ENCODE measurements at places on chromosomes 5 and 9.

GRCh38 chr5:137751869-137752491 lies 2.2 kb downstream of the HNRNPA0 start:
- no peak for DNase-seq

- no peak for DNase-seq
Measured at GRCh38 chr9:109652112-109652511, 127.9 kb upstream of the PALM2AKAP2 start.

DNA sequence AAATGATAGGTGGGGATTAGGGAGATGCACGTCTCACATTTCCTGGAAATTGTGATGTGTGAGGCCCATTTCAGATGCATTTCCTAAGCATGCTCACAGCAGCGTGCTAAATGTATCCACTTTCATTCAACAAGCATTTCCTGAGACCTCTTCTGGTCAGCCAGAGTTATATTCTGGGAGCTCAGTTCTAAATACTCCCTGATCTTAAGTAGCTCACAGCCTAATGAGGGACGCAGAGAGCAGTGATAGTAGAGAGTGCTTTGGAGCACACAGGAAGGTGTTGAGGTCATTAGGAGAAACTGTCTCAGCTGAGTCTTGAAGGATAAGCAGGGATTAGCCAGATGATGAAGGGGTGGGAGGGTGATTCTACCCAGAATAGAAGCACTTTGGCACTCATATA lies 46.2 kb upstream of the FSD1L start:
- DNase-seq: no peak

DNA sequence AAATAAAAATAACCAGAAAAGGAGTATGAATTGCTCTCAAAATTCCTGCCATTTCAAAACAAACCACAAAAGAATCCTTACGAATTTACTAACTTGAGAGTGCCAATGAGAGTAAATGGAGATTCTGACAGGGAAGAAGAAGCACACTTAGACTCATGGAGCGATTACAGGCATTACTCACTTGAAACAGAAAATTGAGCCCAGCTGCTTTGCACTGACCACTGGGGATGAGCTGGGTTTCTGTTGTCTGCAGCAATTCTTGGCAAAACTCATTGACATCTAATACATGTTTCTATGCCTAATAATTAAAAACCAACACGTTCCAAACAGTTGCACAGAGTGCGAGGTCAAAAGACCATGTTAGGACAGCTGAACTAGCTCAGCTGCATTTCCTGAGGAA lies 731.6 kb downstream of the DNAH5 start:
- DNase-seq: no peak

GRCh38 chr9:124258607-124259157 lies 933 bp downstream of the NEK6 start:
- DNase-seq: no peak

DNA sequence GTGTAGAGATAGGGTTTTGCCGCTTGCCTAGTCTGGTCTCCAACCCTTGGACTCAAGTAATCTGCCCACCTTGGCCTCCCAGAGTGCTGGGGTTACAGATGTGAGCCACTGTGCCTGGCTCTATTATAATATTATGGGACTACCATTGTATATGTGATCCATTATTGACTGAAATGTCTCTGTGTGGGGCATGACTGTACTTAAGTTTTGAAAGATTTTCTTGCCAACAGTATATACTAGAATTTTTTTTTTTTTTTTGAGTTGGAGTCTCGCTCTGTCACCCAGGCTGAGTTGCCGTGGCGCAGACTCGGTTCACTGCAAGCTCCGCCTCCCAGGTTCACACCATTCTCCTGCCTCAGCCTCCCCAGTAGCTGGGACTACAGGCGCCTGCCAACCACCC lies 17.8 kb downstream of the SPIN1 start:
- DNase-seq: no peak

- DNase-seq: no peak
Measured at GRCh38 chr9:98558575-98558974, 150.2 kb downstream of the GABBR2 start.

DNA sequence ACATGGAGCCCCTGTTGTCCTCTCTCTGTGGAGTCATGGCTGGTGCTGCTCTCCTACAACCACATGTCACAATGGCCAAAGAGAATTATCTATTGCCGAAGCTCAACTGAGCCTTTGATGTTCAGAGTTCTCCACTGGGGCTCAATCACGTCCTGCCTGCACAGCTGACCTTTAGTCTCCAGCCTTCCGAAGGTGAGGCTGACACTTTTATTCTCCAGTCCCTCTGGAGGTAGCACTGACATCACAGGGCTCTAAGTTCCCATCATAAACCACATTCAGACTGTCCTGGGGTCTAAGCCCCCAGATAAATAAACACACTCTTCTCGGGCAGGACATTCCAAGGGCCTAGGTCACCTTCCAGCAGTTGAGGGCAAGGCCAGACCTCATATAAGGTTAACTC lies 23.4 kb downstream of the ADCY2 start:
- no peak for DNase-seq

GRCh38 chr5:134099288-134099872 lies 15.1 kb upstream of the TCF7 start:
- DNase-seq: no peak

GRCh38 chr5:27476356-27476988 lies 438.1 kb upstream of the CDH9 start:
- DNase-seq: no peak
